ENCODE measurements at places on chromosomes 11 and 22. TPM values are rescaled to one million over a fixed set of nuclear protein-coding genes. Genes with fewer than 3 reads are reported as not detected.

DNA sequence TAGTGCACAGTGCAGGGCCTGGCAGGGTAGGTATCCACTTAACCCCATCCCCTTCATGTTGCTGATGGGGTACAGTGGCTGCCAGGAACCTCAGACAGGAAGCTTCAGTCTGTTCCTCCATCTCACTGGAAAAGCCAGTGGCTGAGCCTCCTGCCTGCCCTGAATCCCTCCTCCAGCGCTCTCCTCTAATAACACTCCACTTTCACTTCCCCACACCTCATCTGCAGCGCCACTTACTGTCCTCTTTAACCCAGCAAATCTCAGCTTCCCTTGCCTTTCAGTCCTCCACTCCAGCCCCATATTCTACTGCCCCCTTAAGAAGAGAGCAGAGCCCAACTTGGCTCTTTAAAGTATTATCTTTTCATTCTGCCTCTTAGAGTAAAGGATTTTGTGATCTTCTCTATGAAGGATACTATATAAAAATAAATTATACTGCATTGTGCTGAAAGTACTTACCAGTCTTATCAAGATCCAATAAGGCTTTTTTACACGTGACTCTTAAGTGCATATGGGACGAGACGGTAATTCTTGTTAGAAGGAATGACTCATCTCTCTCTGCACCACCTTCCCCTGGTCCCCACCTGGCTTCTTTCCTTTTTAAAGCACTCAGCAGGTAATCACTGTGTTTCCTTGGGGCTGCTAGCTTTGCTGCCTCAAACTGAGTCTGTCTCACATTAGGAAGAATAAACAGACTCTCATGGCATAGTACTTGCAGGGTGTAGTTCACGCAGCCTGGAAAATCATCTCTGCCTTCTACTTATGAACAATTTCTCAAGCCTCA lies 238.0 kb upstream of the NARS2 start:
- DNase-seq, result no peak

DNA sequence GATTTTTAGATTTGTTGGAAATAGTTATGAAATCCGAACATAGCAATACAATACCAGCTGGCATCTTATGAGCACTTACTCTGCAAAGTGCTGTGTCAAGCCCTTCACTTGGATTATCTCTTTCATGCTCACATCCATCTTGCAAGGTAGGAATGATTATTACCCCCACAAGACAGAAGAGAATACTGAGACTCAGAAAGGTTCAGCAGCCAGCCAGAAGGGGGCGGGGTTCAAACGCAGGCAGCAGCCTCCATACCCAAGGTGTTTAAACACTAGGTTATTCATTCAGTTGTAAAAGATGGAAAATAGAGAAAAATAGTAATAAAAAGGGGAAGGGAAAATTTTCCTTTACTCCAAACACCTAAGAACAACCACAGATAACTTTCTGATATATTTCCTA lies 158.5 kb downstream of the CCDC34 start:
- no peak for DNase-seq

DNA sequence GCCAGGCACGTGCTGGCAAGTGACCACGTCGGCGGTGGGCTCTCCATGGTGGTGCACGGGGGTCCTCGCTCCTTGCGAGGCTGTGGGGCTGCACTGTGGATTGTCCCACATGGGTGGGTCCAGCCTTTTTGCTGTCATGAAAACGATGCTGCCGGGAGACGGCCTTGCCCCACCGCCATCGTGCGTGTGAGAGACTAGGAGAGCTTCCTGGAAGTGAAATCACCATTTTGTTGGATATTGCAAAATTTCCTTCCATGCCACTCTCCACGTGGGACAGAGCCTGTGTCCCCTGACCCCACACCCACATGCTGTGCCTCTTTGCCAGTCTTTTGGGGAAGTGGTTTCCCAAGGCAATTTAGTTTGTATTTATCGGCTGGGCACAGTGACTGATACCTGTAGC lies 18.2 kb upstream of the GRAMD4 start:
- no peak for DNase-seq

DNA sequence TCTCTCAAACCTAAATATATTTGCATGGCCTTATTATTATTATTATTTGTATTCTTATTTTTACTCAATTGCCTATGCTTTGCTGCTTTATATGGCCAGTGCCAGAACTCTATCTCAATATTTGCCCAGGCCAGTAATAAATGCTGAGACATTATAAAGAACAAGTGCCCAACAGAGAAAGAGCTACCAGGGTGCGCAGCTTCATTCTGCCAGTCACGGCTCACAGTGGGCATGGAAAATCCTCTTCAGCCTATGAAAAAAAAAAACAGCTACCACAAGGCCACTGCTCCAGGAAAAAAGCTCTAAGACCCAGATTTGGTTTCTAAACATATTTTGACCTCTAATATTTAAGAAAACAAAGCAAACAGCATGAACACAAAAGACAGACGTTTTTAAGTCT lies 1223.6 kb downstream of the LRRC4C start:
- DNase-seq, result no peak

MS4A7 gene
- polyA plus RNA-seq, result 6.8 TPM

DNA sequence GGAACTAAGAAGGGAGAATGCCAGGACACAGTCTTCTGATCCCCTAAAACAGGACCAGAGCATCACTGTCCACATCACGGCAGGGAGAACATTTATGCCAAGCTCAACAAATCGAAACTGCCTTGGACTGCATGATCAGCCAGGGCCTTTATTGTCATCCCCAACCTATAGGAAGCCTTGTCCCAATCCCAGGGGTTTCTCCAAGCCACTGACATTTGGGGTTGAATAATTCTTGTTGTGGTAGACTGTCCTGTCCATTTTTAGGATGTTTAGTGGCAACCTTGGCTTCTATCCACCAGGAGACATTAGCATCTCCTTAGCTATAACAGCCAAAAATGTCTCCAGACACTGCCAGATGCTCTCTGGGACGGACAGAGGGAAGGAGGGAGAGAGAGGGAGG lies 37.1 kb downstream of the RPL27A start:
- DNase-seq, result no peak

OR51B6 gene
- not detected for polyA plus RNA-seq

DNA sequence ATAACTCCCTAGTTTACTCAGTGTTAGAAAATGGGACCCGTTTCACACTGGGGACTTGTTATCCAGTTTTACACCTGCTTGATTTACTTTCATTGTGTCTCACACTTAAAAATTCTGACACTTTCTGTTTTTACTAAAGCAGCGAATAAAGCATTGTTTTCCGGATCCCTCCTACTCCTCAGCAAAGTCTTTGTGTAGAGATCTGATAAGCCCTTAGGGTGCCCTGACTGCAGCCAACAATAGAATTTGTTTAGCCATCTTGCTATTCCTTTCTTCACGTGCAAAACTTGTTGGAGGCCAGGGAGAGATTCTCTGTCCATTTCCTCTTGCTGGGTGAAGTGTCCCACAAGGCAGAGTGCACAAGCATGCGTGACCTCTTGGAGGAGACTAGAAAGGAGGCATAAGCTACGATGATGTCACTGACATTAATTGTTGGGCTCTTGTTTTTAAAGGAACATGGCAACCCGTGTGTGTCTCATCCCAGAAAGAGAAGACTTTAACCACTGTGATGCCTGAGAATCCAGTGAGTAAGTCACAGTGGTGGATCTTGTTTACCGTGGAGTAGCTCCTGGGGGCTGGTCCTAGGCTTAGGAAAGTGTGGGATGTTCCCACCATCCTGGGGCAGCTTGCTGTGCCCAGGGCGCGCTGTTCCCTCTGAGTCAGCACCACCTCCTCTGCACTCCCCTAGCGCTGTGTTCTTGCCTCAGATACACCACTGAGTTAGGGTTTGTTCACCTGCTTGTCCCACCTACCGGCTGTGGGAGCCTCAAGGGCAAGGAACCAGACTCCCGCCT lies 27.7 kb downstream of the MICAL2 start:
- no peak for DNase-seq

FAM181B gene
- 0.10 TPM for polyA plus RNA-seq

SVIP gene
- polyA plus RNA-seq, result 8.0 TPM

DNA sequence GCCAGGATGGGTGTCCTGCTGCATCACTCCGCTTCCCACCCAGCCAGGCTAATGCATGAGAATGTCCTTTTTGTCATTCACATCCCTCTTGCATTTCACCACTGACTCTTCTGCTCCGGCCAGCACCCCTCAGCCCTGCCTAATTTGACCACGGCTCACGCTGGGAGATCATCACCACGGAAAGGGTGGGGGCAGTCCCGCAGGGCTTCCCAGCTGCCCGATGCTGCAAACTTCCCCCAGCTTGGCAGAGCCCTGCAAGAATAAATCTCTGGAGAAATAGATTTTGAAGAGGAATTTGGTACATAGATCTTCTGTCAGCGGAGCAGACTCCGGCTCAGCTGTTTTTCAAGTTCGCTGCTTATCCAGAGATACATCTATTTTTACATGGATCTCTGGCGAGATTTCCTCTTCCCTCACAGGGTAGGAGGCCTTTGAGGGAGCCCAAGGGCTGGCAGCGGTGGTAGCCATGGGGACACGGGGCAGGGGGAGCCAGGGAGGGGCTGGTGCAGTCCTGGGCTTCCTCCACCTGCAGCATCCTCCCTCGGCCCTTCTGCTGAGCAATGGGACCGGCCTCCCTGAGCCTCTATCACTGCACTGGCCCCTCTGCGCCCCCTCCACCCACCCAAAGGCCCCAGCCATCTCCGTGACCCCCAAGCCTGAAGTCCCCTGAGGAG lies 62.6 kb downstream of the BUD13 start:
- no peak for DNase-seq

- peak; percentile 62 for DNase-seq
These were observed 52.2 kb downstream of the PRDM10 start for GRCh38 chr11:129950101-129951091.

GRCh38 chr11:22566293-22566692 lies 59.3 kb downstream of the FANCF start:
- no peak for DNase-seq

All from forelimb muscle (tissue), 1 donor.